ENCODE measurements at places on chromosomes 2 and 18.

GRCh38 chr2:51579412-51579811, 547.5 kb upstream of the NRXN1 start:
- DNase-seq, result no peak

DNA sequence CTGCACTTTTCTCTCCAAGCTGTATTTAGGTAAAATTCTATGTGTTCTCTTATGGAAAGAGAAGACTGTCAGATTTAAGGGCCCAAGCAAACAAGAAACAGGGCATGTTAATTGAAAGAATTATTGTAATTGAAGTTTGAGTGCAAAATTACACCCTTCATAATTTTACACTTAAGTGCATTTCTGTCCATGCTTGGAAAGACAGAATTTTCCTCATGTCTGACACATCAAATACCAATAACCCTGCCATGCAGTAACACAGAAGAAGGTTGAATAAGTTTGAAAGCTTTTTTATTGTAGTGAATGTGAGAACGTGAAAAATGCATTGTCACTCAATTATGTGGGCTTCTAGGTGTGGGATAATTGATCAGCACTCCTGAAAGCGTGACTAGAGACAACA, 52.9 kb upstream of the PARD3B start:
- DNase-seq, result no peak

DNA sequence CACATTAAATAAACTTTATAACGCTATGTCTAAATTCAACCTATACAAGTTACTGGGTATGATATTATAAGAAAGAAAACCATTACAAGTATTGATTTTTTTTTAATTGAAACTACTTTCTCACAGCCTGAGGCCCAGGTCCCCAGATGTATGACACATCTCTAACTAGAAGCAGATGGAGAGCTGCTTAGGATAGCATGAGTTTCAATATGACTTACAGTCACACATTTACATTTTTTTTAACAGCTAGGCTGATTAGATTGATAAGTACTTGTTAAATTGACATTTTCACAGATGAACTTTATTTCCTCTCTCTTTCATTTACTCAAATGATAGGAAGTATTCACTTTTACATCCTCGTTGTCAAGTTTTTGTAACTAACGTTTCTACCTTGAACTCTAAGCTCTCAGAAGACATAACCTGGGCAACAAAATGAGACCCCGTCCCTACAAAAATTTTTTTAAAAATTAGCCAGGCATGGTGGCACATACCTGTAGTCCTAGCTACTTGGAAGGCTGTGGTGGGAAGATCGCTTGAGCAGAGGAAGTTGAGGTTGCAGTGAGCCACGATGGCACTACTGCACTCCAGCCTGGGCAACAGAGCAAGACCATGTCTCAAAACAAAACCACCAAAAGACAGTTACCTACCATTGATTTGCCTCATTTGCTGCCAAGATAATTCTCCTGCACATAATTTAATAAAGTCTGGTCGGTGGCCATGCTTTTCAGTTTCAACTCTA, 52.4 kb downstream of the STK39 start:
- peak; percentile 53 for DNase-seq

DNA sequence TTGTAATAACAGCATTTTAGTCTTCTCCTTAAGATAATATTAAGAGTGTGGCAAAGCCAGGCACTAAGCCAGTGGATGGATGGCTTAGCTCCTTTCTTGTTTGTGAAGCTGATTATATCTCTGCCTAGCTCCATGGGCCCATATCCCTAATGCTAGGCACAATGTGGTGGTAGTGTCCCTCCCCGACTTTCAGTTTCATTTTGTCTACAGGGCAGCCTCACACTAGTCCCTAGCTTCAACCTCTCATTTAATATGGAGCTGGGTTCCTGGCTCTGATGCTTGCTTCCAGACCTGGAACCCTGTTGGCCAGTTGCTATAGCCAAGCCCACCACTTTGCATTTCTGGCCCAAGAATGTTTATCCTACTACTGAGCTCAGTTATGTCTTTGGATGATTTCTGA, 437.0 kb upstream of the MEIS1 start:
- DNase-seq, result no peak

- no peak for DNase-seq
These were observed 285.1 kb downstream of the MBD5 start for GRCh38 chr2:148306027-148306426.

GRCh38 chr2:119574108-119574815, 30.0 kb downstream of the CFAP221 start:
- no peak for DNase-seq

DNA sequence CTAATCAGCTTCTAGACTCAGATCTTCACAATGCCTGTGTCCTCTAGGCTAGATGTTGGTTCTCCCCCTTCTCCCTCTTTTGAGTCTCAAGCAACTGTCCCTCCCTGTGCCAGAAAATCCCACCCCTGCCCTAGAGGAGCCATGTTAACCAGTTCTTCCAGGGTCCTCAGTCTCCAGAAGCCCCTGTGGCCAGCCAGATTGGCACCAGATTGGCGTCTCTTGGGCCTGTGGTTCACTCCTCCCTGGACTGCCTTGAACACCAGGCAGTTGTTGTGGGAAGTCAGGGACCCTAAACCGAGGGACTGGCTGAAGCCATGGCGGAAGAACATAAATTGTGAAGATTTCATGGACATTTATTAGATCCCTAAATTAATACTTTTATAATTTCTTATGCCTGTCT, 36.6 kb downstream of the CYP26B1 start:
- DNase-seq, result no peak

- no peak for DNase-seq
These were observed 4.4 kb upstream of the RNF103 start for GRCh38 chr2:86628091-86628522.
